ENCODE measurements at places on chromosomes 16 and 17.

GRCh38 chr17:68455901-68456338 lies 1.4 kb downstream of the WIPI1 start:
- no peak for DNase-seq

DNA sequence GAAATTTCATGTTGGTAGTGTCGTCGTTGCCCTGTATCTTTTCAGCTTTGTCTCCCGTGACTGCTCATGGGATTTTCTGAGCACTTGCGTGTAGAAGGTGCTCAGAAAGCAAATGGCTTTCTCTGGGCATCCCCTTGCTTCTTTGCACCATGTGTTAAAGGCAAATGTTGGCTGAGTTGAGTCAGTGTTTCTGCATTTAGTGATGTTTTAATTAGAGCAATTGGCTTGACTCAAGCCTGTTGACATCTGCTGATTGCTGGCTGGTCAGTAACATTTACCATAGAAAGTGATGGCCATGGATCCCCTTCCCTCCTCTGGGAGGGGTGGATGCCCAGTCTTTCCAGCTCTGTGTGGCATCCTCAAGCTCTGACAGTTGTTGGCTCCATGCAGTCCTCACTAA lies 187.2 kb upstream of the MPHOSPH6 start:
- DNase-seq, result no peak

- DNase-seq, result no peak
Measured at GRCh38 chr17:21382560-21383495, 6.7 kb downstream of the KCNJ12 start.

GRCh38 chr16:56551796-56552738 lies 12.8 kb upstream of the MT4 start:
- DNase-seq, result no peak

DNA sequence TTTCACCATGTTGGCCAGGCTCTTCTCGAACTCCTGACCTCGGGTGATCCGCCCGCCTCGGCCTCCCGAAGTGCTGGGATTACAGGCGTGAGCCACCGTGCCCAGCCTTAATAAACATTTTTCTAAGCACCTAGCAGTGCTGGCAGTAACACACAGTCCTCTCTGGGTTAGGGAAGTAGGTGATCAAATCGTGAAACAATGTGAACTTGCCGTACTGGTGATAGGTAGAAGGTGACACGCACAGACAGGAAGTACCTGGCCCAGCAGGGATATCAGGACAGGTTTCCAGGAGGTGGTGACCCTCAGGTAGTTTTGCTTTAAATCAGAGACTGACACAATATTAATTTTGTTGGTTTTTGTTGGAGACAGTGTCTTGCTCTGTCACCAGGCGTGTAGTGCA lies 4.5 kb downstream of the PLD2 start:
- DNase-seq, result no peak

DNA sequence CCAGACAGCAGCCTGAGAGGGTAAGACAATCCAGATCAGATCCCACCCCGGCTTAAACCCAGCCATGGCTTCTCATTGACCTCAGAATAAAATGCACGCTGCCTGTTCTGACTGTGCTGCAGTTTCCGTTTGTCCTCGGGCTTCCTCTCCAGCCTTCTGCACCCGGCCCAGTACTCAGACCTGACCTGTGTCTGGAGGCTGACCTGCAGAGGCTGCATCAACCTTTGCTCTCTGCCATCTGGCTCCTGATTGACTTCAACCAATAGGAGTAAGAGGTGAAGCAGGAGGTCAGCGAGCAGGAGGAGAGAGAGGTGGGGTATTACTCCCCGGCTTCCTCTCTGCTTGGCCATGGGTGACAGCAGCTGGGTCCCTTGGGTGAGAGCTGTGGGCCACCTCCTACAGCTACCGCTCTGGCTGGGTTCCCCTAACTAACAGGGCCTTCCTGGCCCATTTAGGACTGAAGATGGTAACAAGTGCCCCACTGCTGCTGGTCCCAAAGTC lies 46.7 kb downstream of the C16orf82 start:
- no peak for DNase-seq

- DNase-seq, result no peak
Measured at GRCh38 chr16:63578791-63579190, 1542.6 kb upstream of the CDH8 start.

- DNase-seq, result no peak
Measured at GRCh38 chr17:50421308-50422051, 4.5 kb upstream of the ACSF2 start.

DNA sequence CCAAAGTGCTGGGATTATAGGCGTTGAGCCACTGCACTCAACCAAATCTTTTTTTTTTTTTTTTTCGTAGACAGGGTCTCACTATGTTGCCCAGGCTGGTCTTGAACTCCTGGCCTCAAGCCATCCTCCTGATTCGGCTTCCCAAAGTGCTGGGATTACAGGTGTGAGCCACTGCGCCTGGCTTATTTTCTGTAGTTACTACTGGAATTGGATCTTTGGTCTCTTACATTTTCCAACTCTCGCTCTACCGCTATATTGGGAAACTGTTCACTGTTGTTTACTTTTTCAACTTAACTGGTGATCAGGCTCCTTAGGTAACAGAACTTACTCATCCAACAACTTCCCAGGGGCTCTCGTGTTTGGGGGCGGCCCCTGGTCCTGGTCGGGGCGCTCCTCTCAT lies 14.1 kb downstream of the ZNF200 start:
- no peak for DNase-seq

DNA sequence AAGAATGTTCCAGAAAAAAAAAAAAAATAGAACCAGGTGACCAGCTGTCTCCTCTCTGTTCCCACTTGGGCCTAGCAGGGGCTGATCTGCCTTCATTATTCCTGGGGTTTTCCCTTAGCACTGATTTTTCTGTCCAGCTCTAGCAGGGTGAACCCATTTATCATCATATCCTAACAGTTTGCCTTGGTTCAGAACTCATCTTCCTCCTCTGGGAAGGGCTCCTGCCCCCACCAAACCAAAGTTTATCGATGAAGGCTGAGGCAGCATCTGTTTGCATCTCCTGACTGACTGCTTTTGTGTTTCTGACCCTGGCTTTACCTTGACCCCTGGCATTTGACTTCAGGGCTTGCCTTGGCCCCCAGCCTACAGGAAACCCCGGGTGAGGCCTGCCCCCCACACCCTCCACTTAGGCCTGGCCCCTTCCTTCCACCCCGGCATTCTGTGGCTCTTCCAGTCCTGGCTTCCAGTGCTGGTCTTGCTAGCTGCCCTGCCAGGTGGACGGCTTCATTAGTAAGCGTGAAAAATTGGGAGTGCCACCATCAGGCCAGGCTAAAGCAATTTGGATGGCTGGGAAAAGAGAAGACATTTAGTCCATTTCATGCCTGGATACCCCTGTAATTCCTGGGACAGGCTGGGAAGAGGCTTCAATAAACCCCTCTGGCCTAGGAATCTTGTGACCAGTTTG lies 164.9 kb downstream of the CCDC182 start:
- no peak for DNase-seq

GRCh38 chr16:19288872-19289799 lies 3.6 kb downstream of the CLEC19A start:
- DNase-seq, result no peak

All from T-cell (primary cell).